ENCODE measurements at places on chromosomes 4 and X.

DNA sequence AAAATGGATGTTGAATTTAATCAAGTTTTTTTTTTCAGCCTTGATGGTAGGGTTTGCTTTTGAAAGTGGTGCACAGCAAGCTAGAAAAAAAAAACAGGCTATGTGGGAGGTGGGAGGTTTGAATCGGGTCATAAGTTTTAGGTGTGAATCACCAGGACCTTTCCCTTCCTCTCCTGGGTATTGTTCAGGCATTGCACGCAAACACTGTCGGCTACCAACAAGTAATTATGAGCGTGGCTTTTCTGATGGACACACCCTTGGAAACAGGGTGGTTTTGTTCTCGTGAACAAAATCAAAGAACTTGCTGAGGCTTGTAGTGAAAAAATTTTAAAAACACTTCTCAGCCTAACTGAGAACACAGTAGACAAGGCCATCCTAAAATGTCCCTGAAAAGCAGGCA is 18.1 kb downstream of the PIR start:
- DNase-seq = no peak

- no peak for DNase-seq
These were observed 202.3 kb upstream of the NEIL3 start for GRCh38 chr4:177107288-177107921.

- no peak for DNase-seq
These were observed 127.8 kb downstream of the SH3RF1 start for GRCh38 chr4:169142906-169143305.

DNA sequence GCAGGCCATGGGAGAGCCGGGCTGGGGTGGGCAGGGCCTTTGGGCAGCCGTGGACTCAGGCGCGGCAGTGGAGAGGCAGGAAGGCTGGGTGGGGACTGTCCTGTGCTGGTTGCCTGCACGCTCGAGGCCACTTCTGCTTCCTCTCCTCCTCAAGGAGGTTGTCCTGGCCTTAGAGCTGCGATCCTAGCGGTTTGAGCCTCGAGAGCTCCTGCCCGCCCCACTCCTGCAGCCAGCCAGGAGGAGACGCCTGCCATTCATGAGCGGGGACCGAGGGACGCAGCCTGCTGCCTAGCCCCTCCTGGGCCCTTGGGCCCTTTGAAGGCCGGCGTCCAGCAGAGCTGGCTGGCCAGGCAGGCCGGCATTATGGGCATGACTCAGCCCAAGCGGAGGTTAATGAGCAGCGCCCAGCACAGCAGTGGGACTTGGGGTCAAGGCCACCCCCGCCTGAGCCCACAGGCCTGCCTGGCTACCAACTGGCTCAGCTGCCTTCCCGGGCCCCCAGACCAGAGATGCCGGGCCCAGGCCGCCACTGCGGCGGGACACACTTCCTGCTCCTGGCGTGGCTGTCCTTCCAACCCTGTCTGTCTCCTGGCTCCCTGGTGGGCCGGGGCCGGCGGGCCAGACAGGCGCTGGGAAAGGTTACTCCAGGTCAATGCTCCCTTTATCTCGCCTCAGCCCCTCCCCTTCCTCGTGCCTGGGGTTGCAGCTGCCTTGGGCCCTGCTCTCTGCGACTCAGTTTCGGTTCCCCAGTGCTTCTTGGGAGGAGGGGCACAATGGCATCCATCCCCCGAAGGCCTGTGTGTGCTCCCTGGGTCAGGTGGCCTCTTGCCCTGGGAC is 1.8 kb downstream of the ABCD1 start:
- no peak for DNase-seq

DNA sequence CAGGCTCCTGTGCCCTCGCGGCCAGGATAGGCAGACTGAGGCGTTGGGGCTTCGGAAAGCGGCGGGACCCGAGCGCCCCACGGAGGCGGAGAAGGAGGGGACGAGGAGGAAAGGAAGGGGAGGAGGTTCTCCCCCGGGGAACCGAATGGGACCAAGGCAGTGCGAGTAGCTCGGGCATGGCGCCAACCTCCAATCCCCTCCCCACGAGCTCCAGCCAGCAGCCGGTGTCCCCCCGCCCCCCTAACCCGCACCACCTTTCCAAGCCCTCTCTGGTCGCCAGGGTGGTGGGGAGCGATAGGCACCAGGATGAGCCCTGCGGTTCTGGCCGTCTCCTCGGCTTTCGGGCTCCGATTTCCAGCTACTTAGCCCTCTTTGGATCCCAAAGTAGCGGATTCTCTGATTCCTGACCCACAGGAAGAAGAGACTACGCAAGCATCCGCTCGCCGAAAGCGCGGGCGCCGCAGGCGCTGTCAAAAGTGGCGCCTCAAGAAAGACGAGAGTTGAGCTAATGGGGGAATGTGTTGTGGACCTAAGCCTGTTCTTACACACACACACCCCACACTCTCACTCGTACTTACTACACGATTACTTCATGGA is 15.2 kb upstream of the ZIC3 start:
- DNase-seq = no peak

- DNase-seq = no peak
These were observed 14.6 kb downstream of the PSAPL1 start for GRCh38 chr4:7419961-7420660.
